ENCODE measurements at places on chromosomes 1 and 21.

GRCh38 chr1:84344286-84344685 lies 42.8 kb downstream of the SAMD13 start:
- DNase-seq = no peak

DNA sequence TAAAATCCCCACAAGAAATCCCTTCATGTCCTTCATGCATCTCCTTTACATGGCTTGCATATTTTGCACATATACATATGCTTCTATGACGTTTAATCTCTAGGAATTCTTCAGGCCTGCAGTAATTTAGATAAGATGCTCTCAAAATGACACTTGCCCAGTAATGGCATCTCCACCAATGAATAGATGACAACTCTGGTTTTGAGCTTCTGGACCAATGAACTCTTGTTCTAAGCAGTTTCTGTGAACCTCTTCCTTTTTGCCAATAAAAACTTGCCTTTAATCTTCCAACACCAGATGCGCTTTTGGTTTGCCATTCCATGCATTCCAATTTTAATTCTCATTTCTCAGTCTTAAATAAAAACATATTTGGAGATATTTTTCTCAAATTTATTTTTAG lies 189.8 kb upstream of the OLFM3 start:
- DNase-seq = no peak

- DNase-seq = no peak
Measured at GRCh38 chr1:10943991-10944730, 68.3 kb upstream of the TARDBP start.

GRCh38 chr1:45906883-45907282 lies 103.5 kb downstream of the MAST2 start:
- no peak for DNase-seq

- no peak for DNase-seq
Measured at GRCh38 chr21:32587651-32588050, 2.3 kb upstream of the TCP10L start.

- DNase-seq = no peak
Measured at GRCh38 chr1:167670563-167670962, 40.5 kb downstream of the RCSD1 start.

DNA sequence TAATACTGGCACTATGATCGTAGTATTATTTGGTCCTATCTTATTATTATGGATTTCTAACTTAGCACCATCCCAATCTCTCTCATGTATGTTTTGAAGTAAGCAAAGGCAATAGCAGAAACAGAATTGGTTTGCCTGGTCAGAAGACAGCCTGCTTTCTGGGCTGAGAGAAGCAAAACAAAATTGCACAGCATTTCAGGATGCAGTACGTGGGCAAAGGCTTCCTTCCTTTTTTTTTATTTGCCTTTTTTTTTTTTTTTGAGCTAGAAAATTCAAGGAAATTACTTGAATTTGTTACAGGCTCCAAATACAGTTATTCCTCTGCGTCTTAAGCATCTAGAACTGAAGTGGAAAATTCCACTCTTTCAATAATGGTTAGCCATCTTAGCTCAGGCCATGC lies 8.8 kb downstream of the CDA start:
- DNase-seq = no peak

DNA sequence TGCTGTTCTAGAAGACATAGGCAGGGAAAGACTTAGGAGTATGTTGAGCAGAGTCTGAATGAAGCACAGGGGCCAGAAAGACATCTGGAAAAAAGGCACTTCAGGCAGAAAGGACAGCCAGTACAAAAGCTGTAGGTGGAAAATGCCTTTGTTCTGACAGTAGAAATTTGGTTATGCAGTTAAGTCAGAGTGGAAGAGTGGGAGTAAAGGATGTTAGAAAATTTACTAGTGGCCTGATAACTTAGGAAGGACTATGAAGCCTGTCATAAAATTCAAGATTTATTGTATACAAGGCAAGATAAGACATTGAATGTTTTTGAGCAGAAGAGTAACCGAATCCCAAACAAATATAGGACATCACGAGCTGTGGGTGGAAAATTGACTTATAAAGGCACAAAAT lies 987.9 kb downstream of the PLA2G4A start:
- no peak for DNase-seq

GRCh38 chr1:169884634-169885033 lies 9.1 kb downstream of the SCYL3 start:
- DNase-seq = no peak

DNA sequence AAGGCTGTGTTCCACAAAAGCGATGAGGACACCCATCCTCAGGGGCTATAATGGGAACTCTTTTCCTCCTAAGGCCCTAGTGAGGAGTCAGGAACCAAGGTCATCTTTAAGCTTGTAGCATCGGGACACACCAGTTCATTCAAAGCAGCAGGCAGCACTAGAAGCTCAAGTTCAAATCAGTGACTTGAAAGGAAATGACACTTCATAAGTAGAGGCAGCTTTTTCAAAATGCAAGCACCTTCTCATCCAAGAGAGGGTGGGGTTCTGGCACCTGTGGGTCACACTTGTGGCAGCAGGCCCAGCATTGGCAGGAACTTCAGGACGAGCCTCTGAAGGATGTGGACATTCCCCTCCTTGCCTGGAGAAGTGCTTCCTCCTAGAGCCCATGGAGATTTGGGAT lies 496.3 kb downstream of the KIF26B start:
- no peak for DNase-seq

DNA sequence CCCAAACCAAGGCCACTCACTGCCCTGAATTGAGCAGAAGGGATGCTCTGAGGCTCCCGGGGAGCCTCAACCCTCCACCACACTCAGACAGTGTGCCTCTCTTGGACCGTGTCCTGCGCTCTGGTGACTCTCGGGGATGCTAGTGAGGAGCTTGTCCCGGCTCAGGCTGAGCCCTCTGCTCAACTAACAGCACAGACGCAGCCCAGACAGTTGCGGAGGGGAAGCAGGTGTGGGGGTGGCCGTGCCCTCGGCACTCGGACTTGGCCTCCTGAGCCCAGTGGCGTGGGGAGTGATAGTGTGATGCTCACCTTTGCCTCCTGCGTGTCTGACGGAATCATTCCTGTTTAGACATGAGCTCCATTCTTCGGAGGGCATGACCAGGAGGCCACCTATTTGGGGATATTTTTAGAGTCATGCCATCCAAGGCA lies 15.4 kb upstream of the SLC19A1 start:
- no peak for DNase-seq

GRCh38 chr21:38401191-38401926 lies 96.9 kb downstream of the ERG start:
- DNase-seq = no peak

- no peak for DNase-seq
Measured at GRCh38 chr1:201938440-201939035, 7.8 kb downstream of the LMOD1 start.

DNA sequence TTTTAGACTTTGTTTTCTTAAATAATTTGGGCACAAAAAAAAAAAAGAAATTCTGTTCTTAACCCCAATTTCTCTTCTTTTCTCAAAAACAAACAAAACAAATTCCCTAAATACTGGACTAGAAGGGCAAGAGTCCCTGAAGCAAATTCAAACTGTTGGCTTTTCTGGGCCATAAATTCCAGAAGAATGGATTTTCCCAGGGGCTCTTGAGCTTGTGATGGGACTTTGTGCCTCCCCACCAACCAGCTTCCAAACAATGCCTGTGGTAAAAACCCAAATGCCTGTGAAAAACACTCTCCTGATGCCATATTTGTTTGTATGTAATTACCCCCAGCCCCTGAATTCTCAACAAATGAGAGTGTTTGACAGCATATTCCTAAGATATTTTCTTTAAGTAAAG lies 55.4 kb downstream of the SGIP1 start:
- no peak for DNase-seq

GRCh38 chr1:42979896-42980800 lies 21.5 kb upstream of the SLC2A1 start:
- DNase-seq = no peak

- DNase-seq = no peak
Measured at GRCh38 chr1:64363111-64363510, 106.8 kb upstream of the CACHD1 start.

GRCh38 chr1:8023287-8023994 lies 2.7 kb downstream of the ERRFI1 start:
- DNase-seq = no peak

- no peak for DNase-seq
Measured at GRCh38 chr1:151967091-151967490, 26.6 kb downstream of the S100A10 start.

- DNase-seq = no peak
Measured at GRCh38 chr1:180137776-180138175, 16.9 kb upstream of the QSOX1 start.

GRCh38 chr21:46455575-46456385 lies 2.9 kb upstream of the DIP2A start:
- DNase-seq = peak; percentile 11

DNA sequence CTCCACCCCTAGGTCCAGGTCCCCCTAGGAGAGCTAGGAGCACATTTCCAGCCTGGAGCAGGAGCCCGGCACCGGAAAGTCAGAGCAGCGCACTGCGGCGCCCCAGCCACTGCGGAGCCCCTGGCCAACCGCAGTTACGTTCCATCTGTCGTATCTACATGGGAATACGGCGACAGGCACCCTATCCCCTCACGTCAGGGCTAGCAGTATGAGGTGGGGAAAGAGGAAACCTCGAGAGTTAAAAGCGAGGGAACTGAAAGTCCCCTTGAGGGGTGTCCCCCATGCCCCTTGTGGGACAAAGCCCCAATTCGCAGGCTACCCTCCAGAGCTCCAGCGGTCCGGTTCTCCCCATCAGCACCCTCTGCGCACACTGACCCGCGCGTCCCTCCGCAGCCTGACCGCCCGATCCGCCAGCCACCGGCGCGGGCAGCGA lies 995 bp downstream of the COLGALT2 start:
- no peak for DNase-seq

DNA sequence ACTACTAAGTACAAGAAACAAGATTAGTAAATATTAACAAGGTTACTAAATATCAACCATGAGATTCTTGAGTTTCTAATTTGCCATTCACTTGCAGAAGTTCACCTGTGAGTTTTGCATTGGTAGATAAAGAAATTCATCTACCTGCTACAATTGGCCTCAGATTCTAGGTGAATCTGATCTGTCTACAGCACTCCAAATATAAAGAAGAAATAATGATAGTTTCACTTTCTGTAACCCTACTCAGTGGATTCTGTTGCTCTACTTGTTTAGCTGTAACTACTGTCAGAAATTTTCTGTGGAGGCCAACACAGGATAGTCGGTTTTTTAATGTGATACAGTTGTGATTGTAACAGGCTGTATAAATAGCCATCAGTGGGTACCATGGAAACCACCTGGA lies 118.6 kb downstream of the NR5A2 start:
- DNase-seq = no peak

Data from amniotic stem cell (primary cell).